ENCODE measurements at places on chromosomes 6 and 20.

DNA sequence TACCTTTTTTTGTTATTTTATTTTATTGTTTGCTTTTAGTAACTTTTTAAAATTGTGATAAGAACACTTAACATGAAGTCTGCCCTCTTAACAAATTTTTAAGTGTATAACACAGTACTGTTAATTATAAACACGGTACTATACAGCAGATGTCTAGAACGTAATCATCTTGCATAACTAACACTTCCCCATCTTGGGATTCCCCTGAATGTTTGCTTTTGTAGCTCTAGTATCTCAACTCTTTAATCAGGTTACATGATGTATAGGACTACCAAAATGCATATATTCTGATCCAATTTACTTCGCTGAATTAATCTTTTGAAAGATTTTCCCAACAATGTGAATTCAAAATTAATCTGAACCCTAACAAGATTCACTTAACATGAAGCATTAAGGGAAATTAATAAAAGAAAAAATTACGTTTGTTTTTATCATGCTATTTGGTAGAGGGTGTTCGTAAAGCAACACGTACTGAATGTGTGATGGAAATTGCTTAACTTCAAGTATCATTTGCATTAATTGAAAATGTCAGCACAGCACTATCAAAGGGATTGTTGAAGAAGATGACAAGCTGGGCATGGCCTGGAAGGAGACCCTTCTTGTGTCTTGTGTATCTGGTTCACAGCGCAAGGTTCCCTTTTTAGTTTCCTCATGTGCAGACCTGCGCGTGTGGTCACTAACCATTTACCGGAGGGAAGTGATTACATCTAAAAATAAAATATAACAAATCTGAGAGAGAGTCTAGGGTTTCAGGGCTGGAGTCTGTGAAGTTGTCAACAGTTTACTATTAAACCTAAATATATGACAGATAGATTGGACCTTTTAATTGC, 15.2 kb downstream of the COL19A1 start:
- DNase-seq: no peak

GRCh38 chr20:57480444-57481160, 44.3 kb downstream of the CTCFL start:
- DNase-seq: no peak

DNA sequence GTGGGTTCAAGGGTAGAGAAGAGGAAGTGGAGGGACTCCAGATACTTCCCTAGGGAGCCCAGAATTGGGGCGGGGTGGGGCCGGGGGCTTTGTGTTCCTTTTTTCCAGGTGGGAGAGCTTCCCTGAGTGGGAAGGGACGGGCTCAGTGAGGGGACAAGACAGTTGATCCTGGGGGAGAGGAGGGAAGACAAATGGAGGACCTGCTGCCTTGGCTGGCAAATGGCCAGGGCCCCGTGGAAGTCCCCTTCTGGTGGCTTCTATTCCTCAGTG, 2.6 kb downstream of the CTSZ start:
- no peak for DNase-seq

DNA sequence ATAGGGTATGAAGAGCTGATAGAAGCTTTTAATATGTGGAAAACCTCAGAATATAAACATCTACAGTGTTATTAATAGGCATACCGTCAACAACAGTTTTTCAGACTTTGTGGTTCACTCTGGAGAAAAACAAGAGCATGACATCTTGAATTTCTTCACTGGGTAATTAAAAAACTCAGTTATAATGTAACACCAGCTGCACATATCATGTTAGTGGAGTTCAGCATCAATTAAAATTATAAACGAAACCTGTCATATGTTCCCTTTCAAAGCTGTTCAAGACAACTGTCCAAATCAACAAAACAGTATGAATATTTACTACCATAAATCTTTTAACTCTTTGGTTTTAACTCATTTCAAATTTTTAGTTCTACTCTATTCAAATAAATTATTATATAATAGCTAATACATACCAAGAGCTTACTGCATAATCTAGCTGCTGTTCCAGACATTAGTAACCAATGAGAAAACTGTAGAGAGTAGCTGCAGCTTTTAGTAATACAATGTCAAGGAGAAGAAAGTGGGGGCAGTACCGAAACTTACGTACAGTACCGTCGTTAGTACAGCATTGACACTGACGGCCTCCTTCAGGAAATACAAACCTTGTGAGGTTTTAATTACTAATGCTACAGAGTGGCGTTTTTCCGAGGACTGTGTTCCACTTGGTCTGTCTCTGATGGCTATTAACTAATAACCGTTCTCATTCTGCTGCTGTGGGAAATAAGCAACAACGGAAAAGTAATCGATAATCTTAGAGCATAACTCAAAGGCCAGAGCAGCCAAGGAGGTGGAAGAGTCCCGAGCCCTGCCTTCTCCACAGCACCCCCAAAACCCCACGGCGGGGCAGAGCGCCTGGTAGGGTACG, 532 bp upstream of the PM20D2 start:
- peak; percentile 8 for DNase-seq

DNA sequence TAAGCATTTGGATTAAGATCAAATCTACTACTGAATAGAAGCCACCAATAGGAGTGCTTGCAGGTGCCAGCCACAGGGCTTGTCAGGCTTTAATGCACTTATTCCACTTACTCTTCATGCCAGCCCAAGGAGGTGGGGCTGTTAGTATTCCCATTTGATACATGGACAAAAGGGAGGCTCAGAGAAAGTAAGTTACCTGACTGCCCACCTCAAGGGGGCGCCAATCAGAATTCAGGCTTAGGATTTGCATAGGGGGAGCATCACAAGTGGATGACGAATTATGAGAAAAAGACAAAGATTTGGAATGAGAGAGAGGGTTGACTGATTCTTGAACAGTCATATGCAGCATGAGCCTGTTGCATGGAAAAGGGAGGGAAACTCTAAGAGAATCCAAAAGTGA, 188.4 kb upstream of the TSHZ2 start:
- DNase-seq: peak; percentile 47

GRCh38 chr6:13673825-13674444, 37.7 kb downstream of the RANBP9 start:
- DNase-seq: no peak

DNA sequence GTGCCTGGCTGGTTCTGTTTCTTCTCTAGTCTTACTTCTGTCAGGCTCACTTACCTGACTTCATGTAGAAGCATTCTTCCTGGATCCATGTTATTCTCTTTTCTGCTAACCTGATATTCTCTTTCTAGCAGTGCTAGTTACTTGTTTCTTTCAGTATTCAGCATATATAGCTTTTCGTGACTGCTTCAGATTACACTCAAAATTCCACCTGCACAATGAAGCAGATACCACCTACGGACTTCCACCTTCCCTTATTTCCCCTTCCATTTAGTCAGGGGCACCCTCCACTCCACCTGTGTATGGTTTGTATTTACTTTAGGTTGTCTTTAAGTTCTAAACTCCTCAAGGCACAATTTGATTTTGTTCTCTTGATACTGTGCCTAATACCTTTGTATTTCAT, 36.8 kb downstream of the ZFAND3 start:
- DNase-seq: peak; percentile 16

DNA sequence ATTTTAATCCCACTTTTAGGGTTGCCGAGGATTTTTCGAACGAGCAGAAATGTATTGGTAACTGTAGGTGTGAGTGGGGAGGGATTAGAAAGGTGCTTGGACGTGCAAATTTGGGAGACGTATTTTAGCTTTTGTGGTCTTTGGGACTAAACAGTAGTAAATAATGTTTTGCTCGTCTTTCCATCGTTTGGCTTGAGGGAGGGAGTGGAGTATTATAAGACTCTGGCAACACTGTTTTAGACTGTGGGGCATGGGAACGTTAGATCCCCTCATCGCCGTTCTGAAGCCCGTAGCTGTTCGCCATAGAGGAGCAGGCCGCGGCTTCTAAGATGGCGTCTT, 2.8 kb downstream of the BRD2 start:
- DNase-seq: no peak

All from iPS-NIHi11 (cell line).